ENCODE measurements at places on chromosomes 5 and 9.

DNA sequence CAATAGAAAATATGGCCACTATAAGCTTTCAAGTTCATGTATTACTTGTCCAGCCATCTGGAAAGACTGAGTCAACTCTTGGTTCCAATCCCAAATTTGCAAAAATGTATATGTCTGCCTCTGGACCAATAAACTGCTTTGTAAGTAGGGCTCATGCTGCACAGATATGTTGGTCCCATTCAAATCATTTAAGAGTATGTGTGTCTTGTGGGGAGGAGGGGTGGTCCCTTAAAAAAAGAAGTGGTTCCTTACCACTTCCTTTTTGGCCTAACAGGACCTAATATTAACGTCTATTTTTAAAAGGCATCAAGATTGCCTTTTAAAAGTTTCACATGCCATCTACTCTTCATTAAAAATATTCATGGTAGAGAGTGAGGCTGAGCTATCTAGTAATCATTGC is 214.9 kb downstream of the KCTD16 start:
- no peak for DNase-seq

GRCh38 chr5:137669811-137670210 is 66.1 kb downstream of the KLHL3 start:
- DNase-seq, result no peak

DNA sequence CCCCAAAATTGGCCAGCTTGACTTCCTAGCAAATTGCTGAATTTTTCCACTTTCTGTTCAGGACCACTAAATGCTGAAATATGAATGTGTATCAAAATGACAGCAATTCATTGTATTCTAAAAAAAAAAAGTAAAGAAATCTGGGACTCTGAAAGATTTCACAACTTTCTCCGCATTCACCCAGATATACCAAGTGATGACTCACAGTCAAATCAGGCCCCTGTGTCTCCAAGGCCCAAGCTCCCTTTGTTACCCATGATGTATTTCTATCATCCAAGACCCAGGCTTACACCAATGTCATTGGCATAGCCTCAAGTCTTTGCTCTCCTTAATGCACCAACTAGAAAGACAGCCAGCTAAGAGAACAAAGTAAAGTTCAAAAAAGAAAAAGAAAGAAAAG is 493.9 kb downstream of the NTRK2 start:
- DNase-seq, result no peak

DNA sequence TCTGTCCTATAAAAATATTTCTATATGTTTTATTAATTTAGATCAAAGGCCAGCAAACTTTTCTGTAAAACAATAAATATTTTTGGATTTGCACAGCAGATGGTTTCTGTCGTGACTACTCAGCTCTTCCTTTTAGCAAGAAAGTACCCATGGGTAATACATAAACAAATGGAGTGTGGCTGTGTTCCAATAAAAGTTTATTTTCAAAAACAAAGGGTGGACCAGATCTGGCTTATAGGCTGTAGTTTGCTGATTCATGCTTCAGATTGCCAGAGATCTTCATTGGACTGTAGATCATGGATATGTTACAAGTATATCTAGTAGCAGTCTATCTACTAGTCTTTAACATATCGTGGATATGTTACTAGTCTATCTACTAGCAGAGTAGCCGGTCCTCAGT is 590.5 kb downstream of the CSNK1G3 start:
- peak; percentile 2 for DNase-seq

DNA sequence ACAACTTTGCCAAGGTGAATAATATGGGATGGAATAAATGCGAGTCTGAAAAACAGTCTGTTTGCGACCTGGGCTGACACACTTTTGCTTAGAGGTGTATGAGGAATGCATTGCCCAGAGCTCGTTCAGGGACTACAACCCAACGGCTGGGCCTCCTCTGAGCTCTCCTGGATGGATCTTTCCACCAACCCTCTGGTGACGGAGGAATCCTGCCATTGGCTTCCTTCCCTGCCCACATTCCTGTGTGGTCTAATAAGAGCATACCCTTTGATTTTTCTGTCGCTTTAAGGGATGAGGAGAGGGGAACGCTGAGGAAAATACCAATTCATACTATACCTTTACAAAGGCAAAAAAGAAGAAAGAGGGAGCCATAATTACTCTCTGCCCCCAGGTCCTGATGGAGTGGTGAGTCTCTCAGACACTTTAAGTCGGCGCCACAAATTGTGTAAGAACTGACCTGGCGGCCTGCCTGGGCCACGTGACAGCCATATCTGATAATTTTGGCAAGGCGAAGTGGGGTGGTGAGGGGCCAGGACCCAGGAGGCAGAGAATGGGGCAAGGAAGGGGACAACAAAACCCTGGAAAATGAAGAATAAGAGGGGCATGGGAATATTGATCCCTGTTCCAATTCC is 265.2 kb upstream of the MSX2 start:
- DNase-seq, result no peak

GRCh38 chr5:134142806-134143205 is 28.3 kb downstream of the TCF7 start:
- DNase-seq, result no peak

DNA sequence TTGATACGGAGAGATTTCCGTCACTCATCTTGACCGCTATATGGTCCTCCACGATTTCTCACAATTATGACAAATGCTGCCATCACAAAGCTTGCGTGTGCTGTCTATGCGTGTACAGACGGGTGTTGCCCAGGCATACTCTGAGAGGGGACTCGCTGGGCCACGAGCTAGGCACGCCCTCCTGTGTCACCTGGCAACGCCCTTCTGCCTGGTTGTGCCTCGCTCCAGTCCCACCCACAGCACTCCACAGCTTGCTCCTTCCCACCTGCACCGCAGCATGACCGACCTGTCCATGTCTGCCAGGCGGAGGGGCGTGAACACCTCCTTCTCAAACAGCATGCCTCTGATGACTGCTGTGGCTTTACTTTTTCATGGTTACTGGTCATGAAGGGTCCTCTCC is 55.6 kb downstream of the CAMSAP1 start:
- no peak for DNase-seq

GRCh38 chr5:83337453-83338035 is 134.0 kb upstream of the VCAN start:
- no peak for DNase-seq

- no peak for DNase-seq
Measured at GRCh38 chr9:116133163-116133562, 20.4 kb upstream of the PAPPA start.

- DNase-seq, result peak; percentile 29
Measured at GRCh38 chr5:100838048-100838473, 65.0 kb downstream of the ST8SIA4 start.

DNA sequence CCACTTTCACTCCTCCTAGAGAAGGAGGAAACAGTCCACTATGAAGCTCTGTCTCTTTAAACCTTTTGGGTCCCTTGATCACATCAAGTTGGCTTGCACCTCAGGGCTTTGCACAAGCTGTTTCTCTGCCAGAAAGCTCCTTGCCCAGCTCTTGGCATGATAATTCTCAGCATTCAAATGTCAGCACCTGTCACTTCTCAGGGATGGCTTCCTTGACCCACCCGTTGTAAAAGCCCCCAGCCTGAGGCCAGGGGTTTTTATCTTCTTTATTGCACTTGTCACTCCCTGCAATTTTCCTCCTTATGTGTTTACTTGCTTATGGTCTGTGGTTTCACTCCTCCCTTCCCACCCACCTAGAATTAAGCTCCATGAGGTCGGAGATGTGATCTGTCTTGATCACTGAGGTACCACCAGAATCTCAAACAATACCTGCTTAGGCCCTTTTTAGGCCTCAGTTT is 200.7 kb upstream of the TBC1D2 start:
- no peak for DNase-seq

DNA sequence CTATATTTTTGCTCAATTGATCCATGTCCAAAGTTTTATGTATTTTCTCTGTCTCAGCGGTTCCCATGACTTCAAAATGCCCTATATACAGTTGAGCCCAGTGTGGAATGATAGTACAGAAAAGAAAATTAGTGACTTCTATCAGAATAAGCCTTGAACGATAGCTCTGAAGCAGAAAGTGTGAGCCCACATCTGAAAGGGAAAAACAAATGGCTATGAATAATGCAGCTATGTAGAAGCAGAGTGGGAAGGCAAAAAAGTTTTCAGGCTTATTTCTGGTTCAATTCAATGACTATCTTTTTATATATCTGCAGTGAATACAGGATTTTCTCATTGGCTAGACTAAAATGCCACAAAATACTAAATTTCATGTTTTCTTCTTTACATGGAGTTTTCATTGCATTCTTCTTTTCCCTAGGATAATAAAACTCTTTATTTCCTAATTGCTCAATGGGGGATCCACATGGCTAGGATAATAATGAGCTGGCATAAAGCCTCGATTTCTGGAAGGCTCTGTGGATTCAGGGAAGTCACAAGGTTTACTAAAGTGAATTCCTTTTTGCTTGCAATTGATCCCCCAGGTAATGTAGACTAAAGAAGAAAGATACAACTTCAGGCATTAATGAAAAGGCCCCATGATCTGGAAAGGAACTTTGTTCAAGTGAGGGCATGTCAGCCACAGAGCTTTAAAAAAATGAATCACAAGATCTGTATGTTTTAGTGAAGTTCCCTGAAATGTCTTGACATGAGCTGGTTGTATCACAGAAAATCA is 377.0 kb upstream of the RIOK2 start:
- DNase-seq, result no peak

- DNase-seq, result no peak
Measured at GRCh38 chr9:134983074-134983473, 65.4 kb upstream of the FCN1 start.

- DNase-seq, result no peak
Measured at GRCh38 chr5:172549696-172550095, 91.4 kb upstream of the NEURL1B start.

GRCh38 chr9:16031971-16032370 is 479.1 kb downstream of the CCDC171 start:
- peak; percentile 43 for DNase-seq

DNA sequence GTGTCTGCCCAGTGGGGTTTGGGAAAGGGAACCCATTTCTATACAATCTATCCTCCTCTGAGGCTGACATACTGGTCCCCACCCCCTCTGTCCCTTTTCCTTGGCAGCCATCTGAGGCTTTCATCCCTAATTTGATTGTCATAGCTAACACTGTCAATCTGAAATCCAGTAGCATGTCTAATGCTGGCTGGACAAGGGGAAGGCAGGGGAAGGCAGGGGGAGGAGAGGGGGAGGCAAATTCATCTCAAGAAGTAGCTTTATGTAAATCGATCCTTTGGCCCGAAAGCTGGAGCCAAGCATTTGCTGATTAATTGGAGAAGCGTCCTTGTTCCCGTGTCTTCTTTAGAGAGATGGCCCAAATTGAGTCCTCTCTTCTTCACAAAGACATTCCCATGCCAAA is 314.1 kb upstream of the PANK3 start:
- DNase-seq, result no peak

- DNase-seq, result no peak
Measured at GRCh38 chr5:135534609-135535419, 950 bp downstream of the NEUROG1 start.

- peak; percentile 80 for DNase-seq
Measured at GRCh38 chr5:91170266-91170665, 212.9 kb downstream of the ARRDC3 start.

GRCh38 chr5:139651043-139651834 is 3.1 kb downstream of the CXXC5 start:
- no peak for DNase-seq

GRCh38 chr9:24381205-24381604 is 164.5 kb downstream of the IZUMO3 start:
- no peak for DNase-seq

DNA sequence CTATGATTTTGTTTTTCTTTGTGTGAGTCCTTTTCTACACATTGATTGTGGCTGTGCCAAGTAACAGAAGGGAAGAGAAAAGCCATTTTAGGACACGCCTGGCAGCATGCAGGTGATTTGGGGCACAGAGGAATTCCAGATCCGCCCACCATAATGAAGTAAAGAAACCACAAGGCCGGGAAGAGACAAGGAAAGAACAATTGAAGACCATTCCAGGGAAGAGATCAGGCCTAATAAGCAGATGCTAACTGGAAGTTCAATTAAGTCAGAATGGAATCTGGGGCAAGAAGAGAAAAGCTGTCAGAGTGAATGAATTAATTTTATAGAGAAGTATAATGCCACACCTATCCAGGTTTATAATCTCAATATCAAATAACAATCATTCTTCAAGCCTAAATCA is 110.2 kb upstream of the ISL1 start:
- no peak for DNase-seq

- DNase-seq, result peak; percentile 72
Measured at GRCh38 chr9:4604678-4605095, 57.4 kb upstream of the PLPP6 start.

- DNase-seq, result no peak
Measured at GRCh38 chr9:114367366-114367765, 20.4 kb downstream of the AKNA start.

GRCh38 chr5:156589946-156590216 is 260.2 kb upstream of the PPP1R2B start:
- no peak for DNase-seq

All from ELR (cell line).